ENCODE measurements at places on chromosomes 13 and 19.
A peak's percentile ranks its signal among the peaks of the same experiment; 100 is the strongest.

DNA sequence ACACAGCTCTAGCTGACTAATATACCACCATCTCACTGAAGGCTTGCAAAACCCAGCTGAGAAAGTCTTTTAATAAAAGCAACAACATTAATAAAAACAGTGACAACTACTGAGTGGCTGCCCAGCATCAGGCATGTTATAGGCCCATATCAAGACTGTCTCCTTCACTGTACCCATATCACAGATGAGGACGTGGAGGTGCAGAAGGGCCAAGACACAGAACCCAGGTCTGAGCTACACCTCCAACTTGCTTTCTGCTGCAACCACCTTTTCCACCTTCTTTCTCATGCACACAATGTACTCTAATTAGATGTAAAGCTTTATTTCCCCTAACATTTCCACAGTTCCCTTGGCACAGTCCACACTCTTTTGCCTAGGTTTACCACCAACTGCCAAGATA, 10.7 kb upstream of the MED26 start:
- no peak for DNase-seq

DNA sequence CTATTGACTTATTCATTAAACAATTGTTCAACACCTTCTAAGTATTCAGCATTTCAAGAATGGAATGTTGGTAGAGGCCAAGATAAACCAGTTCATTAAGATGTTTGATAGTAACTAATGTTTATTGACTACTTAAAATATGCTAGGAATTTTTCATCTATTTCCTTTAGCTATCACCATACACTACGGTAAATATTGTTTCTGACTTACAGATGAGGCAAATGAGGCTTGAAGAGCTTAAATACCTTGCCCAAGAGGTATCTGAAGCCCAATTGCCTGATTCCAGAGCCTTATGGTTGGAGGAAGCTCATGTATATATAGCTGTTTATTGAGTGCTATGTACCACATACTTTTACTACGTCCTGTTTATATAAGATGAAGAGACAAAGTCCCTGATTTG, 286.2 kb downstream of the NDFIP2 start:
- DNase-seq = peak; percentile 31

GRCh38 chr19:4541114-4541805, 1.4 kb upstream of the LRG1 start:
- no peak for DNase-seq

- DNase-seq = no peak
Measured at GRCh38 chr19:36246006-36246481, 31.1 kb downstream of the ZNF146 start.

DNA sequence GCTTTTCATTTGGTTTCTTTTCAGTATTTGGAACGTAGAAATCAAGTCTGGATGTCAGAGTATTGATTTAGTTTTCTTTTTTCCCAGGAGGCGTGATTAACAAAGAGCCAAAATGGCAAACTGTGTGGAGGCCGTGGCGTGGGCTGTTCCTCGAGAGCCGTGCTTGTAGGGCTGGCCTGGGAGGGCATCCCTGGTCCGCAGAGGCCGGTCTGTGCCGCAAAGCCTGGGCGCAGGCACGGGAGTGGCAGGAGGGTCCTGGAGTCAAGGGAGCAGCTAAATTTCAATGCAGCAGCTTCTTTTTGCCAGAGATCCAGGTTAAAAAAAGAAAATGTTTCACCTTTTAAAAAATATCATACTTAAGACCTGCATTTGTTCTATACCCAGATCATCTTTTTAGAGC, 13.1 kb upstream of the MCF2L start:
- no peak for DNase-seq

DNA sequence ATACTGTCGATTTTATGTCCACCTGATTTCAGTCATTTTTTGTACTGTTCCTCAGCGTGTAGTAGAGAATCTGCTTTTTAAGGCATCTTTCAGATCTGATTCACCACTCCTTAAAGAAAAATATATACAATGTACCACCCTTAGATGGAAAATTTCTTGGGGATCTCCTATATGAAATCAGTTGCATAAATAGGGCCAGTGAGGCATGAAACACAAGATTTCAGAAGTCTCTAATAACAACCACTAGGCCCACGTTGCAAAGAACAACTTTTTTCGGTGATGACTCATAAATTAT, 1.4 kb downstream of the USP12 start:
- no peak for DNase-seq

DNA sequence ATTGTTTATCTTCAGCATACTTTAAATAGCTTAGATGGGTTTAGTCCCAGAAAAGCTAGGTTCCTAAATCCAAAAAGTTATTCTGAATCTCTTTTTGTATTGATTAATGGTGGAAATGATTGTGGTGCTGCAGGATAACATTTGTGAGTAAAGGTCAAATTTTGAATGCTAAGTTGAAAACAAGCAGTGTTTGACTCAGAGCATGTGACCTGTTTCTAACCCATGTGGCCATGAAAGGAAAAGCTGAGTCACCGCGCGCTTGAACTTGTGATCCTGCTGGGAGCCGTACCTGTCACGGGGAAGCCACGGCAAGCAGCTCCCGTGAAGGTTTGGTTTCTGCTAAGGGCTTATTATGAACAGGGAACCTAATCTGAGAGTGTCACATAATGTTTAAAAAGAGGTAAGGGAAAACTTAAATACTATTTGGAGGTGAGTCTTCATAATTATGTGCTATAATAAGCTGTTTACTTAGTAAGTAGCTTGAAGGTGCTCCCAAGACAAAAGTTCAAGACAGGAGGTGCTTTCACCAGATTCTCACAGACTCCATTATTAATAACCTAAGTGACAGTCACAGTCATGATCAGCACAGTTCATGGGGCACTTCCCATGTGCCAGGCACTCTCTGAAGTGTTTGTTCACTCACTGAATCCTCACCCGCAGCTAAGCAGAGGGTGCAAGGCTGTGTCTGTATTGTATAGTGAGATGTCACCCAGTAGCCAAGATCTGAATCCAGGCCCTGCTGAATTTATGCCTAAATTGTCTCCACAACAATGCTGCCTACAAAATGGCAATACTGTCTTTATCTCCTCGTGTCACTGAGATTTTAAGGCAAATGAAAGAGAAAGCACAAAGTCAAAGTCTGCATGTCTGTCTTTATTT, 286.5 kb downstream of the MYO16 start:
- peak; percentile 93 for DNase-seq

DNA sequence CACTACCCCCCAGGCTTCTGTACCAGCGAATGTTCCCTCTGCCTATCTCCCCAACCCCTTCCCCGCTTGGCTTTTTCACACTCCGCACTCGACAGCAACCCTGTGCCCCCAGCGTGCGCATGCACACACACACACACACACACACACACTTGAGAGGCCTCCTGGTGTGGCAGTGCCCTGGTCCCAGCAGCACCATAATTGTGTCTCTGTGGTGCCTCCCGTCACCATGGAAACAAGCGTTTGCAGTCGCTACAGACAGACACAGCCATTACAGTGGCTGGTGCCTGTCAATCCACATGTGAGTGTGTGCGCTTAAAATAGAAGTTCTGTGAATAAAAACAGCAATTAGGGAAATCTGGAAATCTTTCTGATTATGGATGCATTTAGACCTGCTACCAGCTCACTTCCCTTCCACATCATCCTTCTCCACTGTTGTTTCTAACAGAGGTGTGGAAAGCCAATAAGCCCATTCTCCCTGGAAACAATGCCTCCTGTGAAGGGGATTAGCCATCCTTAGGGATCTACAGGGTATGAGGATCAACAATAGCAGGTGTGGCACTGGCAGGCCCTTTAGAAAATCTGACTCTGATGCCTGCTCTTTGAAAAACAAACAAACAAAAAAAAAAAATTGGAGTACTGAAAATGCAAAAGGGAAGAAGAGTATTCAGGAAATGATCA, 146.3 kb downstream of the DCLK1 start:
- DNase-seq = no peak

GRCh38 chr13:54573186-54573585, 1544.6 kb downstream of the OLFM4 start:
- no peak for DNase-seq

- peak; percentile 81 for DNase-seq
Measured at GRCh38 chr13:48783181-48783630, 129.5 kb downstream of the CYSLTR2 start.

DNA sequence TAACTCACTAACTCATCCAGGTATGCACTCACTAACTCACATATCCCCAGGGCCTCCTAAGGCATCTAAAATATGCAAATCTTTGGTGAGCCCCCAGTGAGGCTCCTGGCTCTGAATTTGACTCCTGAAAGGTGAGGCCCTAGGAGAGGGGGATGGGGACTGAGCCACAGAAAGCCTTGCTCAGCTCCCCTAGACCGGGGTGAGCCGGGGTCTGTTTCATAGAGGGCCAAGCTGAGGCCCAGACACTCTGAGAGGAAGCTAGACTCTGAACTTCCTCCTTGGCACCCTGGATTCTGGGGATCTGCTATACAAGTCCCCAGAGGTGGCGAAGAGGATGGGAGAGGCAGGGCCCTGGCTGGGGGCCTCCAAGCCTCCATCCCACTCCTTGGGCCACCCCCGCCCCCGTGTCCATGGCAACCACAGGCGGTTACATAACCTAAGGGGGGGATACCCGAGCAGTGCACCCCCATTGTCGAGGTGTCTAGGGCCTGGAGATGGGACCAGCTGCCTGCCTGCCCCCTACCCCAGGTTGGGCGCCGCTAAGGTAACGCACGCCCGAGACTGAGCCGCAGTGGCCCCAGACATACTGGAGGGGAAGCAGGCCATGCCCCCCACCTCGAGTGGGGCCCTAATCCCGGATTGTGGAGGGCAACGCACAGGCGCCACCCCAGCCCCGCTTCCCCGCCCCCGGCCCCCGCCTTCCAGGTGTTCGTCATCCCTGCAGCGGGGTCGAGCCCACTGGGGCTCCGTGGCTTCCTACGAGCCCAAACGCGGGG, 646 bp downstream of the ABHD8 start:
- no peak for DNase-seq

DNA sequence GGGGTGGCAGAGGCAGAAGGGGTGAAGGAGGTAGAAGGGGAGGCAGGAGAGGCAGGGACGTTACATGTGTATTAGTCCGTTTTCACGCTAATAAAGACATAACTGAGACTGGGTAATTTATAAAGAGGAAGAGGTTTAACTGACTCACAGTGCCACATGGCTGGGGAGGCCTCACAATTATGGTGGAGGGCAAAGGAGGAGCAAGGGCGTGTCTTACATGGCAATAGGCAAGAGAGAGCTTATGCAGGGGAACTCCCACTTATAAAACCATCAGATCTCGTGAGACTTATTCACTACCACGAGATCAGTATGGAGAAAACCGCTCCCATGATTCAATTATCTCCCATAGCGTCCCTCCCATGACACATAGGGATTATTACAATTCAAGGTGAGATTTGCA, 19.0 kb upstream of the ACOD1 start:
- no peak for DNase-seq

- peak; percentile 2 for DNase-seq
Measured at GRCh38 chr13:84029396-84029795, 147.1 kb upstream of the SLITRK1 start.

DNA sequence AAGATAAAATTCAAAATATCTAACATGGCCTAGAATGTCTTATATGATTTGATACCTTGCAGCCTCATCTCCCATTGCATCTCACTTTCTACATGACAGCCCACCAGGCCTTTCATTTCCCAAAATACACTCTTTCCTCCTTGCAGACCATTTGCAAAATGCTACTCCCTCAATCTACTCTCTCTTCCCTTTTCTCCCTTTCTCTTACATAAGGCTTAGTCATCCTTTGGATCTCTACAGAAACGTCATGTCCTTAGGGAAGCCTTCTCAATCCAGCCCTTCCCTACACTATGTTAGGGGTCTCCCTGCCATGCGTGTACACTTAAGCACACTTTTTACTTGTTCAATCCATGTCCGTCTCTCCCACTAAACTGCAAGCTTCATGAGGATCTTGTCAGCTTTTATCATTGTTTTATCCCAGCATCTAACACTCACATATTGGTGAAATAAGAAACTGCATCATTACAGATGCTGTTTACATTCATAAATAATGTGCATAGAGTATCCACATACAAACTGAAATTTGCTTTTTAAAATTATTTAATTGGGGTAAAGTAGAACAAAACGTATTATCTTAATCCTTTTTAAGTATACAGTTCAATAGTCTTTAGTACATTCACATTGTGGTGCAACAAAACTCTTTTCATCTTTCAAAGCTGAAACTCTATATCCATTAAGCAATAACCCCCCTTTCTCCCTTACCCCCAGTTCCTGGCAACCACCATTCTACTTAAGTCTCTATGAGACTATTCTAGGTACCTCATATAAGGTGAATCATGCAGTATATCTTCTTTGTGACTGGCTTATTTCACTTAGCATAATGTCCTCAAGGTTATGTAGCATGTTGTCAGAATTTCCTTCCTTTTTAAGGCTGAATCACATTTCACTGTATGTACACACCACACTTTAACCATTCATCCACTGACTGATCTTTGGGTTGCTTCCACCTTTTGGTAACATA, 11.5 kb upstream of the WBP4 start:
- peak; percentile 20 for DNase-seq

GRCh38 chr19:13833330-13834243, 38.3 kb downstream of the ZSWIM4 start:
- peak; percentile 78 for DNase-seq

DNA sequence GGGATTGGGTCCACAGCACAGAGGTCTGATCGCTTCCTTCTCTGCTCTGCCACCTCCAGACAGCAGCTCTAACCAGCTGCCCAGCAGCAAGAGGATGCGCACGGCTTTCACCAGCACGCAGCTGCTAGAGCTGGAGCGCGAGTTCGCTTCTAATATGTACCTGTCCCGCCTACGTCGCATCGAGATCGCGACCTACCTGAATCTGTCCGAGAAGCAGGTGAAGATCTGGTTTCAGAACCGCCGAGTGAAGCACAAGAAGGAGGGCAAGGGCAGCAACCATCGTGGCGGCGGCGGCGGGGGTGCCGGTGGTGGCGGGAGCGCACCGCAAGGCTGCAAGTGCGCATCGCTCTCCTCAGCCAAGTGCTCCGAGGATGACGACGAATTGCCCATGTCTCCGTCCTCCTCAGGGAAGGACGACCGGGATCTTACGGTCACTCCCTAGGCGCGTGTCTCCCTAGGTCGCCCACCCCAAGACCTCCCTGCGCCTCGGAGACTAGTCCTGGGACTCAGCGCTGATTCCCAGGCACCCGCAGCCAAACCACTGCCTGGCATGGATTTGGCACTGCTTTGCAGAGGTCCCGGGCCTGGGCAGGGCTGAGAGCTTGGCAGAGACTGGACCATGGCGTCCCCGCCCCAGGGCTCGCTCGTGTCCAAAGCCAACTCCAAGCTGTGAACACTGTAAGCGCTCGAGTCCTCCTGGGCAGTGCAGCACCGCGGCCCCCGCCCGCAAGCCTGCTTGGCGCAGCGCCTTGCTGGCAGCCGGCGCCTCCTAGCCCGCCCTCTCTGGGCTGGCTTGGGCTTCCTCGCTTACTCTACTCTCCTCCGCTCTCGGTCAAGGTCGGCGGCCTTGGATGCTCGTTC, 1.5 kb downstream of the GSX1 start:
- DNase-seq = no peak

Data from NCI-H226 (cell line).